ENCODE measurements at places on chromosomes 1 and 21.

- no peak for DNase-seq
Observed at GRCh38 chr1:156693848-156694689, 11.3 kb downstream of the CRABP2 start.

DNA sequence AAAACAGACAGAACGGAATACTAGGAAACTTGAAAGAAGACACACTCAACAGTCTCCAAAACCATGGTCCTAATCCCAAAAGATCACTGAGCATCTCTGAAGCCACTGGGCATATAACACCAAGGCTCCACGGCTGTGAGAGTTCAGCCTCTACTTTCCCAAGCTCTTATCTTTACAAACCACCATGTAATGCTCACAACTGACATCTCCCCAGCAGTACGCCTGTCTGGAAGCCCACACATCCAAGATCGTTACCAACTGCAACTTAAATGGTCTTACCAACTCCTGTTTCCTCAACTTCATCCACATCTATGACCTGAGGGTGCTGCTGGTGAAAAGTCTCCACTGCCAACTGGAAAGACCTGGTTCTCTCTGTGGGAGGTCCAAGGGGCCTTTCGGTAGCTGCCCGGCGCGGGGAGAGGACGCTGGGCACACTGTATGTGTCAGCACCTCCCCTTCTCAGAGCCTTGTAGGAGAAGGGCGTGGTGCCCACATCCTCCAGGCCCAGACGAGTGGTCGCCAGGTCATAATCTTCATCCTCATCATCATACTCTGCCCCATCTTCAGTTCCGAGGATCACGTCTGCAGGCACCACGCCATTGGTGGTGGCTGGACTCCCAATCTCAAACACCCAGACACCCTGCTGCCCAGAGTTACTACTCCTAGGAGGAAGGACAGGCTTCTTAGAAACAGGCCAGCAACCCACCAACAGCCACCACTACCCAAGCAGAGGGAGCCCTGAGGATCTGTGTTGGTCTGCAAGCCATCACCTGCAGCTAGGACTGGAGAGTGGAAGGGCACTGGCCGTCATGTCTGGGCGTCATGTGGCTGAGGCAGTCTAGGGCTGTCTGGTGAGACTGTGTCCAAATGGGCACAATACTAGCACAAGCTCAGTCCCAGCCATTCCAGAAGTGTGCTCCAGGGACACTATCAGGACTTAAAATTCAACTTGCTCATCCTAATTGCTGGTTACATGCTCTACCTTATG is 23.0 kb downstream of the NID1 start:
- DNase-seq: no peak

- DNase-seq: no peak
Observed at GRCh38 chr1:46467183-46467504, 22.5 kb upstream of the DMBX1 start.

DNA sequence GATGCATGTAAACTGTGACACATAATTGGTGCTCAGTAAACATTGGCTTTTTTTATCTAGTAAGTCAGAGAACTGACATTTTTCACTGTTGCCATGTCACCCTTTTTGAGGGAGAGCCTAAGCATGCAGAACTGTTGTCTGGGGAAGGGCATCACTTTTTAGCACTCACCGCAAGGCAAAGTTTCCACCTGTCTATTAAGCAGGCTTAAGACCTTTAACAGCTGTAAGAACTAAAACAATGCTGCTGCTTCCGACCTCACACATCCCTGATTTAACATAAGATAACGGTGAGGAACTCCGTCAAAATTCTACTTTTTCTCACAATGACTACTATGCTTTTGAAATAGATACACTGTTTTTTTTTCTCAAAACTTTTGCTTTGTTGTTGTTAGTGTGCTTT is 554.8 kb downstream of the NUF2 start:
- no peak for DNase-seq

- peak; percentile 50 for DNase-seq
Observed at GRCh38 chr1:92951141-92951582, 10.1 kb downstream of the DIPK1A start.

- no peak for DNase-seq
Observed at GRCh38 chr1:240693036-240693435, 81.1 kb upstream of the GREM2 start.

- peak; percentile 40 for DNase-seq
Observed at GRCh38 chr1:200888349-200888838, 6.3 kb upstream of the INAVA start.

GRCh38 chr1:76302711-76303339 is 228.3 kb downstream of the ST6GALNAC3 start:
- DNase-seq: no peak

DNA sequence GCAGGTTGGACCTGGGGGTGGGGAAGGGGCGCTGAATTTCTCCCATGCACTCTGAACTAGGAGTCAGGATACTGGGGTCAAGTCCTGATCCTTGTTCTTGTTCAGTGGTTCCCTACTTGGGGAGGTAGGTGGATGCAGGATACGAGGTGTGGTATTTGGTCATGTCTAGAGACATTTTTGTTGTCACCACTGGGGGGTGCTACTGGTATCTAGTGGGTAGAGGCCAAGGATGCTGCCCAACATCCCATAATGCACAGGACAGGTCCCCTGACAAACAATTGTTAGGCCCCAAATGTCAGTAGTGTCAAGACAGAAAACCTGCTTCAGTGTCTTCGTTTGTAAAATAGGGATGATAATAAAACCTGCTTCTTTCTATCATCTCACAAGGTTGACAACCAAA is 259.0 kb upstream of the FOXD3 start:
- no peak for DNase-seq
